Stomach (tissue), 19 donors: ENCODE measurements at places on chromosomes 16 and 17. TPM values are rescaled to one million over a fixed set of nuclear protein-coding genes. Genes with fewer than 3 reads are reported as not detected.

The OR3A3 gene
- not detected for polyA plus RNA-seq

The TMEM100 gene
- 28.9 TPM for polyA plus RNA-seq

The LRRC75A gene
- polyA plus RNA-seq, result 3.4 TPM

The BEAN1 gene
- 3.7 TPM for polyA plus RNA-seq

The C1QTNF8 gene
- not detected for polyA plus RNA-seq

The CSH1 gene
- polyA plus RNA-seq, result not detected

The EFNB3 gene
- 0.92 TPM for polyA plus RNA-seq
